ENCODE measurements at places on chromosomes 4 and X.

DNA sequence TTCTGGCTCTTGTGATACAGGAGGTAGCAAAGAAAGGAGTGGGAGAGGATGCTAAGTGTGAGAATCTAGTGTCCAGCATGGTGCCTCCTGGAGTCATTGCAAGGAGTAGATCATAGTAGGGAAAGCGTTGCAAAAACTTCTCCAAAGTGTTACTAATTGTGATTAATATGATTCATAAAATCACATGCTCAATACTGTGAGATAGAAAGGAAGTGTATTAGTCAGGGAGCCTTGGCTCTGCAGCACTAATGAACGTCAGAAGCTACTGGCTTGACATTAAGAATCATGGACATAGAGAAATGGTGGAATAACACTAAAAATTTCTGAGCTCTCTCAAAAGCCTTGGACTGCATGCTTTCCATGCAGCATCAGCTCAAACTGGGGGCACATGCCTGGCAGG, 299.1 kb downstream of the EVC2 start:
- no peak overlapping the region for H3K27ac ChIP-seq
- H3K36me3 ChIP-seq: no peaks in the 10 kb centered on the region
- no peak overlapping the region for H3K4me3 ChIP-seq
- H3K27me3 ChIP-seq: no peaks in the 10 kb centered on the region
- no peak for DNase-seq

DNA sequence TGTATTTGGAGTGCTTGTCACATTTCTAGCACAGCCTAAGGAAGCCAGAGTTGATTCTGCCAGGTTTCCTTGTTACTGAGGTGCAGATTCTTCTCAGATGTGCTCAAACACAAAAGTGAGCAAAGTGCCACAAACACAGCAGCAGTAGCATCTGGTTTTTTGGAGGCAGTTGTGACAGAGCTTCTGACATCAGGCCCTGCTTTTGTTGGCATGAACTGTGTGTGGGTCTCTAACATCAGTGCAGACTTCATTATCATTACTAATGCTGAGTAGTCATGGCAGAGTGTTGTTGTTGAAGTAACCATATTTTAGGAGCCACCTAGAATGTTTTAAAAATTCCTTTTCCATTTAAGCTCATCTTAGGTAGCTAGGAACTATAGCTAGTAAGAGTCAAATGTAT, 656.6 kb downstream of the ANKRD50 start:
- no peak overlapping the region for H3K4me3 ChIP-seq
- DNase-seq: no peak
- no peak overlapping the region for H3K27ac ChIP-seq
- no peaks in the 10 kb centered on the region for H3K4me1 ChIP-seq

DNA sequence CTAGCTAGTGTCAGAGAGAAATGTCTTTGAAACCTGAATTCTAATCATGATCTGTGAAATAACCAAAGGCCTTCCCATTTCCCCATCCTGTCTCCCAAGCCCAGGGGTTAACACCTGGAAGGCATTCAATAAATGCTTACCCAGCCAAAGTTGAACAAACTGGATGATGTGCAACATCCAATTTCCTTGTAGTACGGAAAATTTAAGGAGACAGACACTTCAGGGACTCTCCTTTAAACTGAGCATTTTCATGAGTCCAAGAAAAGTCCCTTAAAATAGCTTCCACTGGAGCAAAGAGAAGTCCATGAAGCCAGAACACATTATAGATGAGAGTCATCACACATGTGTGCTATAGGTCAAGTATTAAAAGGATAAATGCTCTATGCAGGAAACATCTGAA, 271.2 kb downstream of the RAB28 start:
- H3K4me1 ChIP-seq: no peaks in the 10 kb centered on the region
- no peak for DNase-seq
- H3K27ac ChIP-seq: no peak overlapping the region
- H3K27me3 ChIP-seq: no peaks in the 10 kb centered on the region
- no peak overlapping the region for H3K4me3 ChIP-seq
- H3K36me3 ChIP-seq: no peaks in the 10 kb centered on the region

- no peaks in the 10 kb centered on the region for H3K36me3 ChIP-seq
- no peaks in the 10 kb centered on the region for H3K4me1 ChIP-seq
- no peak overlapping the region for H3K4me3 ChIP-seq
- peaks cover 9% of the 10 kb centered on the region for H3K27me3 ChIP-seq
These were observed 175.6 kb upstream of the MAGEB2 start for GRCh38 chrX:30039768-30040167.

DNA sequence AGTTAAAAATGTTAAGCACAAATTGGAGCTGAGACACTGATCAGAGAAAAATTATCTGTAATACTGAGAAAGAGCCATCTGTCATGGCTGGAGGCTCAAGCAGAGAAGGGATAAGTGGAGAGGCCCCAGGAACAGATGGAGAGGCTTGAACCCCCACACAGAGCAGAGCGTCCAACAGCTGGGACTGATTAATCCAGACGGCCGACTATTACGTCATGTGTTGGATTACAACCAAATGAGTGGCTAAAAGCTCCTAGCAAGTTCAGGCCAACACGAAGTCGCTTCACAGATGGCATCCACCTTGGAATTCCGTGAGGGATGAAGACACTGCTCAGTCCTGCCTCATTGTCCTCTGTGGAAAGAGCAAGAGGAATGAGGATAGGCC, 57.7 kb upstream of the ATXN3L start:
- no peak for DNase-seq
- H3K27ac ChIP-seq: no peak overlapping the region
- no peak overlapping the region for H3K4me3 ChIP-seq
- H3K27me3 ChIP-seq: peaks cover 79% of the 10 kb centered on the region
- peaks cover 37% of the 10 kb centered on the region for H3K4me1 ChIP-seq

GRCh38 chr4:184298254-184298653, 80.6 kb upstream of the ENPP6 start:
- H3K27ac ChIP-seq: no peak overlapping the region
- no peaks in the 10 kb centered on the region for H3K4me1 ChIP-seq
- DNase-seq: no peak

- DNase-seq: no peak
- H3K4me1 ChIP-seq: no peaks in the 10 kb centered on the region
- no peak overlapping the region for H3K4me3 ChIP-seq
- H3K27ac ChIP-seq: no peak overlapping the region
- no peaks in the 10 kb centered on the region for H3K36me3 ChIP-seq
These were observed 37.8 kb downstream of the WWC2 start for GRCh38 chr4:183136855-183137254.

- H3K36me3 ChIP-seq: no peaks in the 10 kb centered on the region
- no peak overlapping the region for H3K4me3 ChIP-seq
- no peak overlapping the region for H3K27ac ChIP-seq
- no peak for DNase-seq
These were observed 220.1 kb downstream of the IQCM start for GRCh38 chr4:149595500-149595899.

DNA sequence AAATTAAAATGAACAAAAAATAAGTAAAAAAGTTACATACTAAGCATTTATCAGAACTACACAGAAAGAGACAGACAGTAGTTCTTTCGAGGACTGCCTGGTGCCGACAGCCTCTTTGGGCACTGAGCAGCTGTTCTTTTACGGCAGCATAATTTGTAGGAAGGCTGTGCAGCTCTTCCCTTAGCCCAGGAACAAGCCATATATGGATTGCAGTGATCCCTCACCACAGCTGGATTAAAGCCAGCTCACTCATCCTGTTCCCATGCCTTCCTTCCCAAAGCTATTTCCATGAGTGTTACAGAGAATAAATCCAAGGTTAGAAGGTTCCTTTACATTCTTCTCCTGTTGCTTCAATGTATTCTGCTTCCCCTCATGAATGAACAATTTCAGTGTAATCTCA, 71.7 kb downstream of the DDX60L start:
- no peaks in the 10 kb centered on the region for H3K27me3 ChIP-seq
- peaks cover 67% of the 10 kb centered on the region for H3K36me3 ChIP-seq
- H3K4me3 ChIP-seq: no peak overlapping the region
- H3K27ac ChIP-seq: no peak overlapping the region
- H3K4me1 ChIP-seq: no peaks in the 10 kb centered on the region

- H3K4me3 ChIP-seq: no peak overlapping the region
- no peaks in the 10 kb centered on the region for H3K4me1 ChIP-seq
- no peak for DNase-seq
- H3K27ac ChIP-seq: no peak overlapping the region
These were observed 47.2 kb upstream of the HS6ST2 start for GRCh38 chrX:133005616-133006015.

- no peaks in the 10 kb centered on the region for H3K36me3 ChIP-seq
- H3K4me3 ChIP-seq: no peak overlapping the region
These were observed 50.8 kb downstream of the SMIM14 start for GRCh38 chr4:39587881-39588280.

DNA sequence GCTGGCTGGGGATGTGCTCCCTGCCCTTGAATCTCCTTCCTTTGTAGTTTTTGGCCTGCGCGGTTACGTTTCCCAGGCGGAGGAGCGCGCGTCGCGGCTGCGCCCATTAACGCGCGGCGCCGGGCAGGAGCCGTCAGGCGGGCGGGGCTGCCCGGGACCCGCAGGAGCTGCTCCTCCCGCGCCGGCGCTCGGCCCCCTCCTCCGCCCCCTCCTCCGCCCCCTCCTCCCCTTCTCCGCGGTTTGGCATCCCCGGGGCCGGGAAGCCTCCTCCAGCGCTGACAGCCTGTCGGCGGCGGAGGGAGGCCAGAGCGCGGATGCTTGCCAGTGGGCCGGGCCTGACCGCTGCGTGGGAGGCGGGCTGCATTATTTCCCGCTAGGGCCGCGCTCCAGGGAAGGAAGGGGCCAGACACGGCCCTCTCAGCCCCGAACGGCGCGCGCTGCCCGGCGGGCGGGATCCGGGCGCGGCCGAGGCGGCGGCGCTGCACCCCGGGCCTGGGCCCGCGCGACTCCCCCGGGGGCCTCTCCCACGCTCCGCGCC, at the start of gene DCLK2:
DCLK2 (plus strand) TSS at position 405 of the 538 bp plus-strand sequence. CDS start 583 bp downstream, outside the sequence.
- peaks cover 10% of the 10 kb centered on the region for H3K4me1 ChIP-seq
- DNase-seq: peak; percentile 30
- H3K27me3 ChIP-seq: peaks cover 63% of the 10 kb centered on the region
- H3K36me3 ChIP-seq: no peaks in the 10 kb centered on the region
- peak within 1 kb of the TSS; percentile 52 for H3K4me3 ChIP-seq
- no peak within 1 kb of the TSS for H3K27ac ChIP-seq

- H3K27me3 ChIP-seq: peaks cover 24% of the 10 kb centered on the region
- no peak overlapping the region for H3K4me3 ChIP-seq
- H3K36me3 ChIP-seq: no peaks in the 10 kb centered on the region
- no peaks in the 10 kb centered on the region for H3K4me1 ChIP-seq
- DNase-seq: no peak
- no peak overlapping the region for H3K27ac ChIP-seq
These were observed 217.5 kb upstream of the GYPA start for GRCh38 chr4:144357975-144358374.

DNA sequence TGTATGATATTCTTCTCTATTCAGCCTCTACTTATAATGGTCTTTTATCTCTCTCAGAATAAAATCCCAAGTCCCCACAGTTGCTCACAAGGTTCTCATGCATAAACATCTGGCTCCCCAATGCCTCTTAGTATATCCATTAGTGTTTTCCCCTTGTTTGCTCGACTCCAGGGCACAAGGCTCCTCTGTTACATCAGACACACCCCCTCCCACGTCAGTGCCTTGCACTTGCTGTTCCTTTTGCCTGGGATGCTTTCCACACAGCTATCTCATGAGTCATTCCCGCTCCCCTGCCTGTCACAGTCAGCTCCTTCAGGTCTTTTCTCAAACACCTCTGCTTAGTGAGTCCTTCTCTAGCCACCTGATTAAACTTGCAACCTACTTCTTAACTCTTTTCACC, 260.2 kb downstream of the IL1RAPL1 start:
- no peak overlapping the region for H3K4me3 ChIP-seq
- peaks cover 2% of the 10 kb centered on the region for H3K27me3 ChIP-seq
- H3K4me1 ChIP-seq: no peaks in the 10 kb centered on the region
- no peak for DNase-seq
- H3K36me3 ChIP-seq: no peaks in the 10 kb centered on the region

- no peak for DNase-seq
- no peak overlapping the region for H3K27ac ChIP-seq
- no peaks in the 10 kb centered on the region for H3K27me3 ChIP-seq
- H3K36me3 ChIP-seq: peaks cover 19% of the 10 kb centered on the region
- H3K4me3 ChIP-seq: no peak overlapping the region
These were observed 21.5 kb downstream of the RWDD4 start for GRCh38 chr4:183637461-183637860.

GRCh38 chr4:25817059-25817681, 45.6 kb downstream of the SEL1L3 start:
- no peaks in the 10 kb centered on the region for H3K27me3 ChIP-seq
- H3K27ac ChIP-seq: no peak overlapping the region
- H3K4me3 ChIP-seq: no peak overlapping the region
- peaks cover 5% of the 10 kb centered on the region for H3K4me1 ChIP-seq

DNA sequence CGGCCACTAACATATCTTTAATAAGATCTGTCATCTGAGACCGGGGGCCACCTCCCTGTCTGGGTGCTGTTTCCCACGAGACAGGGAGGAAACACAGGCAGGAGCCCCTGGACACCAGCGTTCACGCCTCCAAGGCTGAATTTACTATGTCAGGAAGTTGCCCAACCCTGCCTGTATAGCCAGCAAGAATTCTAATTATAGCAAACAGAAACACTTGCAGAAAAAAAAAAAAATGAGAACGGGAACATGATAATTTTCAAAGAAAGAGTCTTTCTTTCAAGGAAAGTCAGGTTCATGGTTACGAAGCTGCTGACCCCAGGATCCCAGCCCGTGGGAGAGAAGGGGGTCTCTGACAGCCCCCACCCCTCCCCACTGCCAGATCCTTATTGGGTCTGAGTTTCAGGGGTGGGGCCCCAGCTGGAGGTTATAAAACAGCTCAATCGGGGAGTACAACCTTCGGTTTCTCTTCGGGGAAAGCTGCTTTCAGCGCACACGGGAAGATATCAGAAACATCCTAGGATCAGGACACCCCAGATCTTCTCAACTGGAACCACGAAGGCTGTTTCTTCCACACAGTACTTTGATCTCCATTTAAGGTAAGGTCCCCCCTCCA, at the start of gene IL3RA:
IL3RA (plus strand) TSS at position 455 of the 613 bp plus-strand sequence. CDS start 4,981 bp downstream, outside the sequence.
- H3K4me1 ChIP-seq: peaks cover 13% of the 10 kb centered on the region
- H3K27me3 ChIP-seq: peaks cover 25% of the 10 kb centered on the region
- peak within 1 kb of the TSS; percentile 72 for H3K4me3 ChIP-seq
- no peaks in the 10 kb centered on the region for H3K36me3 ChIP-seq
- no peak for DNase-seq

DNA sequence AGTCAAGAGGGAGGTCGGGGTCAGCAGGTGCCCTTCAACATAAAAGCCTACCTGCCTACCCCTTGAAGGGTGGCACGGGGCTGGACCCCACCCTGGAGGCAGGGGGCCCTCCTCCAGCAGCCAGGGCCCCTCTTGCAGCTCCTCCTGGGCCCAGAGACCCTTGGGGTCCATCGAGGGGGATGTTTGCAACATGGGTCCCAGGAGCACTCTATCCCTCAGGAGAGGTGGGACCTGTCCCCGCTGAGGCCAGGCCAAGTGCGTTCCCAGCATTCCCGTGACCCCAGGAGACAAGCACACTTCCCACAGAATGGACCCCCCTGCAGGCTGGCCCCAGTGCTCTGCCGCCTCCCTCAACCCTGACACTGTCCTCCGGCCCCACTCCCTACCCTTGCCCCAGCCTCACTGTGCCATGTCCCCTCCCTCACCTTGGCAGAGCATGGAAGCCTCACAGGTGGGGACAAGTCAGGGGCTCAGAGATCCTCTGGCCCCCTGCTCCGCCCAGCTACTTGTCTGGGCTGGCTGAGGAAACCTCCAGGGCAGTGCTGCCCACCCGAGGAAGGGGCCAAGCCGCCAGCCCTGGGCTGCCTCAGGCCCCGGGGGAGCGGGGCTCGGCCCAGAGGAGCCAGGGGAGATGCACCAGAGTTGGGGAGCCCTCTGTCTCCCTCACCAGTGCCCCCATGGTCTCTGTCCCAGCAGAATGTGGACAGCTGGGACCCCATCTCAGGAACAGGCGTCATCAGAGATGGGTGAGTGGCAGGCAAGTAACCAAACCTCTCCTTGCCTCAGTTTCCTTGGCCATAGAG, 2.2 kb downstream of the MXD4 start:
- peaks cover 14% of the 10 kb centered on the region for H3K4me1 ChIP-seq
- no peak overlapping the region for H3K27ac ChIP-seq
- H3K27me3 ChIP-seq: no peaks in the 10 kb centered on the region
- H3K36me3 ChIP-seq: no peaks in the 10 kb centered on the region

Measured in activated T-cell treated with anti-CD3 and anti-CD28 coated beads, Interleukin-2, amount 50 U/mL, for 24 hours (primary cell).